ENCODE measurements at places on chromosomes 16 and 17.
A peak's percentile ranks its signal among the peaks of the same experiment; 100 is the strongest.

DNA sequence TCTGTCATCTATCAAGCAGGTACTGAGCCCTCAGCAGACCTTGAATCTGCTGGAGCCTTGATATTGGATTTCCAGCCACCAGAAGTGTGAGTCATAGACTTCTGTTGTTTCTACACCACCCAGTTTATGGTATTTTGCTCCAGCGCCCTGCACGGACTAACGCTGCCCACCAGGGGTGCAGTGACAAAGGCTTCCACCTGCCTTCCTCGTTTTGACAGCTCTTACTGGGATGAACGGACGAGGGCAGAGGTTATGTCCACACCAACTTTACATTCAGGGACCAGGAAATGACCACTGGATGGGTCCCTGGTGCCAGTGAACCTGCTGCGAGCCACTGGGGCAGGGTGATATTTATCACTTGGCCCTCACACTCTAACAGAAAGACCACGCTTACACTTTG is 66.6 kb upstream of the CBX4 start:
- DNase-seq: peak; percentile 37

- DNase-seq: peak; percentile 95
Measured at GRCh38 chr16:85724936-85725335, 26.0 kb downstream of the C16orf74 start.

DNA sequence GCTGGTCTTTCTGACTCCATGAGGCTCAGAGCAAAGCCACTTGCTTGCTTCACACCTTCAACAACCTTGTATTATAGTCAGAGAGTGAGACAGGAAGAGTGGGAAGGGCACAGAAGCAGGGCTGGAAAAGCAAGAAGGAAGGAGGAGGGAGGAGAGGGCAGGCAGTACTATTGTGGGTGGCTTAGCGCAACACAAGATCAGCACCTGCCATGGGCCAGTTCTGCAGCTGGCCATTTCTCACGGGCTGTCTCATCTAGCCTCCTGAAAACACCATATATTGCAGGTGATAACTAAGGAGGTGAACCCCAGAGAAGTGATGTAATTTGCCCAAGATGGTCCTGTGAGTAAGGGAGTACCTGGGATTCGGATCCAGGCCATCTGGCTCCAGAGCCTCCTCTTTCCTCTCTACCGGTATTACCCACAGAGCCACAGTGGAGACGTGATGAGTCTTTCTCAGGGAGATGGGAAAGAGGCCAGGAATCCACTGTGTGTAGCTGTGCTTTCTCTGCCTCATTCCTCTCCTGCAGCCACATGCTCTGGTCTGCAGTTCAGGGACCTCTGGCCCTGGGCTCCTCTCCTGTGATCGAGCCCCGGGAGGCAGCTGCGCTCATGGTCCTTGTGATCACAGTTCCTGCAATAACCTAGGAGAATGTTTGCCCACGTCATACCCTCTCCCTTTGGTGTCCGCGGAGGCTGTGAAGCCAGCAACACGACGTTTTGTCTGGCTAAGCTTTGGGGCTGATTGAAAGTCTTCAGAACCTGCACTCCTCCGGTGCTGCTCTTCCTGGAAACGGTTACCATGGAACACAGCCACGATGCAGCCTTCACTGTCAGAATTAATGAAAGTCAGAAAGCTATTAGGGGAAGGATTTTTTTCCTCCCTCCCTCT is 178.1 kb upstream of the CCL2 start:
- no peak for DNase-seq

DNA sequence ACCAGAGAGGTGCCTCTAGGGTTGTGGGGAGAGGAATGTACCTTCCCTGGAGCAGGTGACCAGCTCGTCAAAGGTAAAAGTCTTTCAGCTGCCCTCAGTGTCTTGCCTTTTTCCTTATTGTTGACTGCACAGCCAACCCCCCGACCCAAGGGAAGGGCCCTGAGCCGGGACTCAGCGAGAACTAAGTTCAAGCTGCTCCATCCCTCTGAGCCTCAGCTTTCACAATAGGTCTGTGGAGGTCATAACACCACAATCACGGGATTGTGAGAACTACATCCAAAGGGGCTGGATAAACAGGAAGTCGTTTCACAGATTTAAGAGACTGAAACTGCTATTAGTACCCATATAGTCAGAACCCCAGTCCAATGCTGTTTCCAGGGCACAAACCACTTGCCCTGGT is 2.6 kb upstream of the KRT36 start:
- no peak for DNase-seq

- DNase-seq: peak; percentile 63
Measured at GRCh38 chr17:56913353-56913866, 439 bp downstream of the TRIM25 start.

- no peak for DNase-seq
Measured at GRCh38 chr17:75535119-75535537, 9.6 kb downstream of the LLGL2 start.

GRCh38 chr17:66543526-66543925 is 241.1 kb downstream of the PRKCA start:
- DNase-seq: no peak

DNA sequence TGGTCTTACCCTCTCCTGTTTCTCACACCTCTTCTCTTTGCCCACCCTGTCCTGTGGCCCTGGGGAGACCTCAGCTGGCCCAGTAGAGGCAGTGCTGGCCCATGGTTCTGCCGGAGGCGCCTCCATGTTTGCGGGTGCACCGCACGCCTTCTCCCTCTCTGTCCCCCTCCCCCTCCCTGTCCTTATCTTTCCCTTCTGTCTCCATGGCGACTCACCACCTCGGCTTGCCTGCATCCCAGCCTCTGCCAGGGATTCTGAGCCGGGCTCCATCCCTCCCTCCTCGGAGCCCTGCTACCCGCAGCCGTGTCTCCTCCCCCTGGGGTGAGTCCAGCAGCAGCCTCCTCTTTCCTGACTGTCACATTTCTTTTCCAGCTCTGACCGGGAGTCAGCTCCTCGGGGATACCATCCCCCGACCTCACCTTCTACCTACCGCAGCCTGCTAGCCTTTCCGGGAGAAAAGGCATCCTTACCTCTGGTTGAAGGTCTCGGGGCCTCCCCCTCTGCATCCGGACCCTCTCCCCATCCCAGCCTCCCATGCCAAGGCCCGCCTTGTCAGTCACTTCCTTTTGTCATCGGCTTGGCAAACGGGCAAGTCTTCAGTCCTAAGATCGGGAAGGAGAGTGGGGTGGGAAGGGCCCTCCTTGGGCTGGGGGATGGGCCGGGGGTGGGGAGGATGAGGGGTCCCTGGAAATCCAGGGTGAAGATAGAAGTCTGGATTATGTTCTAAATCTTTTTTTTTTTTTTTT is at the start of gene RNF112:
Gene RNF112 (plus strand): TSS at position 358 of the 746 bp plus-strand sequence. CDS start 177 bp downstream, at position 535.
- DNase-seq: peak; percentile 22

DNA sequence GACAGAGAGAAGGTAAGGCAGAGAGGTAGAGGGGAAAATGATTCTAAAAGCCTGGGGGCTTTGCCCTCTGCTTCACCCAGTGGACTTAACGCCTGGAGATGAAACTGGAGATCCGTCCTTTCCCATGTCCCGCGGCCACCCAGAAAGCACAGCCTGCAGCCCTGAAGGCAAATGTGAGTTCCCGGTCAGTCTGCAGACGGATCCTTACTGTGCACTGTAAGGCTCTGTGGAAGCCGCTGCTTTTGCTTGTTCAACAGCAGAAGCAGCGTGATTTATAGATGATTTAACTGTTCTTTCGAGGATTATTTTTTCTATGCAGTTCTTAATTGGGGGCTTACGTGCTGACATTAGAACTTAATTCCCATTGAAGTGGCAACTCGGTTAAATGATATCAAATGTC is 290.4 kb downstream of the FOXL1 start:
- no peak for DNase-seq

- DNase-seq: no peak
Measured at GRCh38 chr16:72744076-72744793, 303.7 kb downstream of the ZFHX3 start.

GRCh38 chr17:33363475-33363874 is 70.4 kb upstream of the ASIC2 start:
- DNase-seq: no peak

GRCh38 chr17:22202702-22203101 is 510.4 kb downstream of the KCNJ18 start:
- no peak for DNase-seq

- DNase-seq: no peak
Measured at GRCh38 chr16:51470492-51470891, 319.4 kb upstream of the SALL1 start.

DNA sequence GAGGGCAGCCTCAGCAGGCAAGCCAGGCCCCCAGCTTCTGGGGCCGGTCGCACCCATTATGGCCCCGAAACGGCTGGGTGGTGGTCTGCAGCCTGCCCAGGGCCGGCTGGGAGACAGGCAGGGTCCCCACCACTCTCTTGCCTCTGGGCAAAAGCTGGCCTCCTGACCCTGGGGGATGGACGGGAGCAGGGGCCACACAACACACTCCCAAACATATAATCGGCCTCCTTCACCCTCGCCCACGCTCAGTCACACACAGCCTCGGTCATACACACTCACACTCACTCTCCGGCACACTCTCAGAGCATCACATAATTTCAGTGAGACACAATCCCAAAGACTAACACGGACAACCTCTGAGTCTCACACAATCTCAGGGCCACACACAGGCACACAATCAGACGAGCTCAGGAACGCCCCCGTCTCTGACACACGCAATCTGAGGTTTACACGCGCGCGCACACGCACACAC is 589 bp downstream of the PEMT start:
- DNase-seq: no peak

DNA sequence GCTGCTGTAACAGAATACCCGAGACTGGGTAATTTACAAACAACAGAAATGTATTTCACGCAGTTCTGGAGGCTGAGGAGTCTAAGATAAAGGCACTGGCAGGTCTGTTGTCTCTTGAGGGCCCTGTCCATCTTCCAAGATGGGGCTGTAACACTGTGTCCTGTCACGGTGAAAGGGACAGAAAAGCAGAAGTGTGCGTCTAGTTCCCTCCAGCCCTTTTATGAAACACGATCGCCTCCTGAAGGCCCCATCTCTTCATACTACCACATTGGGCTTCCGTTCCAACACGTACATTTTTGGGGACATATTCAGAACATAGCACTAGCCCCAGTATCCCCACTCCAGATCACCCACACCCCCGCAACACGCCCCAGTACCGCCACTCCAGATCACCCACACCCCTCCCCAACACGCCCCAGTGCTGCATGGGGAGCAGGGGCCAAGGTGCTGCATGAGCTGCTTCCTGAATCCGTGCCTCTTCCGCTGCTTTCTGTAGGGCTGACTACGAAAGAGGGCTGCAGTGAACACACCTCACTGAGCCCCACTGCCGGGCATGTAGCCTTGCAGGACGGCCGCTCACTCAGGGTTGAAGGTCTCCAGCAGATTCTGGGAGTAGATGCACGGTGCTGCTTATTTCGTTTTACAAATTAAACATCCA is 91.9 kb downstream of the RPTOR start:
- DNase-seq: no peak

DNA sequence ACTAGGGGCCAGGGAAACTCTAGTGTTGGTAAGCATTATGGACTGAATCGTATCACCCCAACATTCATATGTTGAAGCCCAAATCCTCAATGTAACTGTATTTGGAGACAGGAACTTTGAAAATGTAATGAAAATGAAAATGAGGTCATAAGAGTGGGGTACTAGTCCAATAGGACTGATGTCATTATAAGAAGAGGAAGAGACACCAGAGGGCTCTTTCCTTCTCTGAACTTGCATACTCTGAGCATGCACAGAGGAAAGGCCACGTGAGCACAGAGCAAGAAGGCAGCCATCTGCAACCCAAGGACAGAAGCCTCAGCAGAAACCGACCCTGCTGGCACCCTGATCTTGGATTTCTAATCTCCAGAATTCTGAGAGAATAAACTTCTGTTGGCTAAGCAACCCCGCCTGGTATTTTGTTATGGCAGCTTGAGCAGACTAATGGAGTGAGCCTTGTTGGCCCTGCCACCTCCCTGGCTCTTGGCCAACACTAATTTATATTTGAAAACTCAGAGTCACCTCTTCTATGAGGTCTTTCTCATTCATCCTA is 273.4 kb downstream of the NTN1 start:
- no peak for DNase-seq

DNA sequence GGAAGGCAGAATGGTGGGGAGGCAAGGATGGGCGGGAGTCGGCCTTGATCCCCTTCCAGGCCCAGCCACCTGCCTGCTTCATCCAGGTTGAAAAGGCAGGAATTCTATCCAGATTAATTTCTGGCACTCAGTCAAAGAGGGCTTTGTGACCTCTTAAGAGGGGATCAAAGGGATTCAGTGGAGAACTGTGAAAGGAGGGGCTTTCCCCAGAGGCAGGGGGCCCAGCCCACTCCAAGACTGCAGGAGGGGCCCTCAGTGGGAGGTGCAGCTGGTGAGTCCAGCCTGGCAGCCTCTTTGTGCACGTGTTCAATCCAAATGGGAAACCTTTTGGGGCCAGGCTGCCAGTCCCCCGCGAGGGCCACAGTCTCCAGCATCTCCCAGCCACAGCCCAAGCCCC is 148.5 kb upstream of the PLCG2 start:
- DNase-seq: peak; percentile 98

- no peak for DNase-seq
Measured at GRCh38 chr16:47925811-47926460, 229.9 kb downstream of the ABCC12 start.

GRCh38 chr16:67149276-67150046 is 1.3 kb downstream of the B3GNT9 start:
- no peak for DNase-seq

DNA sequence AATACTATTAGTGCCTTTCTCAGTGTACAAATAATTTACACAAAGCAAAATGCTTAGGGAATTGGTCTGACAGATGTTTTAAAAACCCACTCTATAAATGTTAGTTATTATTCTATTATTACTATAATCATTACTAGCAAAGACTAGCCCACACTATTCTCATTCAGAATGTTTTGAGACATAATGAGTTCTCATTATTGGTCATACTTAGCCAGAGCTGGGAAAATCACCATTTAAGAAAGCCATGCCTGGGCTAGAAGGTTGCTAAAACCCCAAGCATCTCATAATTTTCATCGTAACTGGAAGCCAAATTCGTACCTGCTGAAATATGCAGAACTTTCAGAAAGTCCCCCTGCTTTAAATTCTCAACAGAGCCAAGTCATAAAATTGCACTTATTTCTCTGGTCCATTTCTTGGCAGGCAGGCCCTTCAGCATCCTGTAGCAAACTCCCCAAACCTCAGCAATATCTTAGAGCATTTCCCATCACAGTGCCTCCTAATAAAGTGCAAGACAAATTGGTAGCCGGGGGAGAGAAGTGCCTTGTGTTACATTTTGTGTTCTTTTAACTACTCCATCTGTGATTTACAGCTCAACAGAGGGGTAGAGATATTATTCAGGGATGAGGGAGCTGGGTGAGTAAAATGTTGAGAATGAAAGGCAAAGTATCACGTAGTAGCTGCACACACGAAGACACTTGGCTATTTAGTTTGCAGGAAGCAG is 79.8 kb upstream of the ADAMTS18 start:
- DNase-seq: no peak

- no peak for DNase-seq
Measured at GRCh38 chr17:67353929-67354574, 12.3 kb downstream of the PSMD12 start.

DNA sequence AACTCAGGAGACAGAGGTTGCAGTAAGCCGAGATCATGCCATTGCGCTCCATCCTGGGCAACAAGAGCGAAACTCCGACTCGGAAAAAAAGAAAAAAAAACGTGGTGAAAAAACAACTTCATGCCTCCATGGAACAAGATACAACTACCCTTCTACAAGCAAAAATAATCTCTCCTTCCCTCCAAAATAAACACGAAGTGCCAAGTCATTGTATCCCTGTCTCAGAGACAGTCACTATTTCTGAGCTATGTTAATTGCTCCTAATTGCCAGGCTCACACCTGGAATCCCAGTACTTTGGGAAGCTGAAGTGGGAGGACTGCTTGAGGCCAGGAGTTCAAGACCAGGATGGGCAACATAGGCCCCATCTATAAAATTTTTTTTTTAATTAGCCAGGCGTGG is 19.0 kb upstream of the SLC16A5 start:
- DNase-seq: no peak

GRCh38 chr17:63395075-63395805 is 50.9 kb downstream of the CYB561 start:
- DNase-seq: no peak

All from NCI-H82 (cell line).